ENCODE measurements at places on chromosomes 11 and 22.

- DNase-seq = no peak
Measured at GRCh38 chr11:99973993-99974392, 713.1 kb upstream of the ARHGAP42 start.

DNA sequence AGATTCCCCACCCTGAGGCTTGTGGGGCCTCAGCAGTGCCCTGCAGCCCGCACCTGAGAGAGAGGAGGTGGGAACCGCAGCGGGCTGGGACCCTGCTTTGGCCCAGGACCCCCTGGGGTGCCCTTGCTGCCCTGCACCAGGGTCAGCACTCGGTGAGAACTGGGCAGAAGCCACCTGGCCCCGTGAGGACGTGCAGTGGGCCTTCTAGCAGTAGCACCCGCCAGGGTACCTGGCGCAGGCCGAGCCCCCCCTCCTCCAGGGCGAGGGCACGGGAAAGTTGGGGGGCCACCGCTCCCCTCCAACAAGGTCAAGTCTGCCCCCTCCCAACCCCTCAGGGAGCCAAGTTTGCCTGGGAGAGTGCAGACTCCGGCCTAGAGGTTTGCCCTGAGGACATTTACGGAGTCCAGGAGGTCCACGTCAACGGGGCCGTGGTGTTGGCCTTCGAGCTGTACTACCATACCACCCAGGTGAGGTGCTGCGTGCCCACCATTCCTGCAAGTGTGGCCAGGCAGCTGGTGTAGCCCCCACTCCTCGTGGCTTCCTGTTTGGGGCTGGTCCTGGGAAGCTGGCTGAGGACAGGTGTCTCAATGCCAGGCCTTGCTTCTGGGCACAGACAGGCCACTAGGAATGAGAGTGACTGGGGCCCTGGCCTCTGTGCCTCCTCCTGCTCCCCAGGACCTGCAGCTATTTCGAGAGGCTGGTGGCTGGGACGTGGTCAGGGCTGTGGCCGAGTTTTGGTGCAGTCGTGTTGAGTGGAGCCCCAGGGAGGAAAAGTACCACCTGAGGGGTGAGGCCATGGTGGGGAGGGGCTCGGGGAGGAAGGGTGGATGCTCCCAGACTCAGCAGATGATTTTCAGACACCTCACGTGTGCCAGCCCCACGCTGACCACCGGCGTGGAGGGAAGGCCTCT is 3.5 kb downstream of the PGGHG start:
- DNase-seq = no peak

DNA sequence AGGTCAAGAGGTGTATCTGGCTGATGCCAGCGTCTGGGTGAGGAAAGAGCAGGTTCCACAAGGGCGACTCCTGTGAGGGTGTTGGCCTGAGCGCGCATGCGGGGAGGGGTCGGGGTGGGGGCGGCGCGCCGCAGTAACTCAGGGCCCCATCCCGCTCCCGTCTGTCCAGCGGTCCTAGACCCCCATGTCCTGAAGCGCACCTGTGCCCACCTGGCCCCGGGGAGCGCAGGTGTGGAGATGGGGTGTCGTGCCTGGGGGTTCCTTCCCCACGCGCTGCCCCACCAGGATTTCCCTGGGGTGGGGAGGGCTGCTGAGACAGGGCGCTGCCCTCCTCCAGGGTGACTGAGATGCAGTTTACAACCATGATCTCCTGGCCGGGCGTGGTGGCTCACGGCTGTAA is 20.9 kb downstream of the RNH1 start:
- no peak for DNase-seq

DNA sequence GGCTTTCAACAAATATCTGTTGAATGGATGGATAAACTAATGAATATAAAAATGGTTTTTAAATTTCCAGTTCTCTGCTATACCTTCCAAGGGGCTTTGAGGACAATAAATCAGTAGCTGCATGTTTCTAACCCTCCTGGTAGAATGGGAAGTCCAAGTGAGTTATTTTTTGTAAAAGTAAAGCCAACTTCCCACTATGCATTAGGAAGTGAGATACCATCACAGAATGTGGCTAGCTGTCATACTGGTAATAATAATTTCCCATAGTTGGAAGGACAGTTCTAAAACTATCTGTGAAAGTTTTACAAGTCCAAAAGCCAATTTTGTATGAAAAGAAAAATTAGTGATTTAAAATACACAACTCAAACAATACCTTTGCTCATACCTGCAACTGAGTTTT is 50.0 kb downstream of the TMEM123 start:
- DNase-seq = no peak

- no peak for DNase-seq
Measured at GRCh38 chr11:15878756-15879155, 477.6 kb downstream of the SOX6 start.

GRCh38 chr22:26579331-26579886 is 10.5 kb downstream of the TPST2 start:
- peak; percentile 34 for DNase-seq

- DNase-seq = no peak
Measured at GRCh38 chr11:122375687-122376399, 259.8 kb upstream of the BLID start.

DNA sequence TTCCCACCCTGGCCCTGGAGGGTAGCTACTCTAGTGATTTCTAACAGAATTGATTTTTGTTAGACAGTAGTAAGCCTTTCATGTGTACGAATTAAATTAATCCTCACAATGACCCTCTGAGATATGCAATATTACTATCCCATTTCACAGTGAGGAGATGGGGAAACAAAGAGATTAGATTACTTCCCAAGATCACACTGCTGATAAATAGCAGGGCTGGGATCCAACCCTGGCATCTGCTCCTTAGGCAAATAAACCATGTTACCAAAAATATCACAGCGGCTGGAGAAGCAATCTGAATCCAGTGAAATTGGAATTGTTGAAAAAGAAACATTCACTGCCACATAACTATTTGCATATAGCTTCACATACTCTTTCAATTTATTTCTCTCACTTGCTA is 12.8 kb upstream of the CAVIN3 start:
- peak; percentile 50 for DNase-seq

GRCh38 chr22:34808618-34809017 is 257.3 kb upstream of the ISX start:
- no peak for DNase-seq

DNA sequence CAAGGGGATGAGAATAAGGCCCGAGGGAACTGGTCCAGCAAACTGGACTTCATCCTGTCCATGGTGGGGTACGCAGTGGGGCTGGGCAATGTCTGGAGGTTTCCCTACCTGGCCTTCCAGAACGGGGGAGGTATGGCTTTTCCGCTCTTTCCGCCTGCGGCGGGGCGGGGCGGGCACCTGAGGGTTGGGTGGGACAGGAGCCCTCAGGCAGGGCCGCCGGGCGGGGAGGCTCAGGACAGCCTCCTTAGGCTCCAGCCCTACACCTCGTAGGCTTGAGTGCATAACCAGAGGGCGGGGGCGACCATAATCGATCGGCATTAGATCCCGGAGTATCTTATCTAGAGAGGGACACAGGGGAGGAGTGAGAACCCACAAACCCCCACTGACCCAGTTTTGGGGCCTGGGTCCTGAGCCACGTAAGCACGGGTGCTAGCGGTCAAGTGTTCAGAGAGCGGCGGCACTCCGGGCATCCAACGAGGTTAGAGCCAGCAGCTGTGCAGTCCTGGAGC is 4.9 kb downstream of the SLC6A5 start:
- DNase-seq = no peak

GRCh38 chr11:1126935-1127663 is 30.7 kb upstream of the MUC5AC start:
- DNase-seq = no peak

DNA sequence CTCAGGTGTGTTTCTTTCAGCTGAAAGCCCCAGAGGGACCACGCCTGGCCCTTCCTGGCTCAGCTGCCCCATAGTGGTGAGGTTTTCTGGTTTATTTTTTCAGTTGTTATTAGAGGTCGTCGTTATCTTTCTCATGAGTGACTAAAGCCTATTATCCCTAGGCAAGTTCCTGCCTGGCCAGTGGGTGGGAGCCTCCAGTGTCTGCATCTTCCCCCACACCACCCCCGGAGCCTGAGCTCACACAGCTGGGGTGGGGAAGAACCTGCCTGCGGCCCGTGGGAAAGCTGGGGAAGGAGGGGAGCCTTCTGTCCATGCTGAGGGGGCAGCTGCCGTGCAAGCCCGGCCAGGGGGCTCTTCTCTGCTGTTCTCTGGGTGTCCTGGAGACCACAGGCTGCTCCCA is 24.3 kb upstream of the PPFIA1 start:
- DNase-seq = no peak

DNA sequence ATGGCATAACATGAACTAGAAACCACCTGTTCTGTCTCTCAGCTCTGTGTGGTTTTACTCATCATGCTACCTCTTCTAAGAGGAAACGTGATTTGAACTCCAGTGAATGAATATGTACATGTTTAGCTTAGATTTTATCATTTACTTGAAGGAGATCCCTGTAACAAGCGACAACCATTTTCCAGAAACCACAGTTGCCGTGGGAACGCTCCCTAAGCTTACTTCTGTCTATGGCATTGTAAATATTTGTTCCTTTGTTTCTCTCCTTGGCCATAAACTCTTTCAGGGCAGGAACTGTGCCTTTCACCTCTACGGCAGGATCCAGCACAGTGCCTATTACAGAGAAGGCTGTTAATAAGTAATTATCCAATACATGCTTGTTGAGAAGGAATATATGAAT is 17.1 kb upstream of the TPH1 start:
- no peak for DNase-seq

- no peak for DNase-seq
Measured at GRCh38 chr11:70378506-70379134, 19.7 kb upstream of the CTTN start.

DNA sequence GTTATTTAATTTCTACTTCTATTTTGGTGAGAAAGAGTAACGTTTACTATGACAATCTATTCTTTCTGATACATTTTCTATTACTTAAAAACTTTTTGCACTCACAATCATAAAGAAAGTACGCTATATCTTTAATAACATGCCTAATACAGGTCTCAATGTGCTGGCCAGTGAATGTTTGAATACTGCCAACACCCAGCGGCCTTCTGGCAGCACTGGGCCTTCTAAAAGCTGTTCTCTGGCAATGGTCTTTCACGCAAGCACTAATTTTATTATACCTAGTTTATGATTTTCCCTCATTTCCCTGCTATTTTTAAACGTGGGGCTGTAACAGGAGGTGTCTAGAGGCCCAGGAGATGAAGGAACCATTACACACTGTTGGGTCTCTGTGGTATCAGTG is 349.8 kb upstream of the PITPNB start:
- DNase-seq = no peak

DNA sequence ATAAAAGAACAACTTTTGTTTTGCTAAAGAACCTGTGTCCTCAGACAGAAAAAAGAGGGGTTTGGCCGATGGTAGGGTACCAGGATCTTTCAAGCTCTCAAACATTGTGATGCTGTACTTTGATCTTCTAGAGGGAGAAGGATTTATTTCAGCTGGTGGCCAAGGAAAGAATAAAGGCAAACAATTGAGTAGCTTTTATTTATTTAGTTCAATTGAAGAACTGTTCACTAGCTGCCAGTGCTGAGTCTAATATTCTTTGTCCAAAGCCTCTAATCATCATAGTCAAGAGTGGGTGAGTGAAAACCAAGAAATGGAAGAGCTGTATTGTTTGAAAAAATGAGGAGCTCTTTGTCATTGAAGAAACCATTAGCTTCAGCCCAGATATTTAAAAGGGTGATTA is 138.4 kb downstream of the FAT3 start:
- DNase-seq = no peak

GRCh38 chr11:58641803-58642581 is 19.5 kb downstream of the CNTF start:
- DNase-seq = no peak

GRCh38 chr11:63870351-63871140 is 31.6 kb downstream of the MARK2 start:
- no peak for DNase-seq

GRCh38 chr11:9789910-9790309 is 126.0 kb downstream of the SWAP70 start:
- DNase-seq = no peak

DNA sequence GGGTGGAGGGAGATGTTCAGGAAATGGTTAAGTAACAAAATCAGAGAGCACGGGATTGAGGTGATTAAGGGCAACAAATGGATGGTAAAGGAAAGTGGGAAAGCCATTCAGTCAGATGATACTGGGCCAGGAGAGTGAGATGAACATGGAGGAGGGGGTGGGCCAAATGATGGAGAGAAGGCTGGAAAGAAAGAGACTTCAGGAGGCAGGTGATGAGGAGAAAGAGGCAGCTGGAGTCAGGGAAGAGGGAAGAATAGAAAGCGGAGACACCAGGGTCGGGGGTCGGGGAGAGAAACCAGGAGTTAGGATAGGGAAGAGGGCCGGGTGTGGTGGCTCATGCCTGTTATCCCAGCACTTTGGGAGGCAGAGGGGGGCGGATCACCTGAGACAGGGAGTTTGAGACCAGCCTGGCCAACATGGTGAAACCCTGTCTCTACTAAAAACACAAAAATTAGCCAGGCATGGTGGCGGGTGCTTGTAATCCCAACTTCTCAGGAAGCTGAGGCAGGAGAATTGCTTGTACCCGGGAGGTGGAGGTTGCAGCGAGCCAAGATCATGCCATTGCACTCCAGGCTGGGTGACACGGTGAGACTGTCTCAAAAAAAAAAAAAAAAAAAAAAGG is 4.7 kb upstream of the KDM2A start:
- DNase-seq = no peak

DNA sequence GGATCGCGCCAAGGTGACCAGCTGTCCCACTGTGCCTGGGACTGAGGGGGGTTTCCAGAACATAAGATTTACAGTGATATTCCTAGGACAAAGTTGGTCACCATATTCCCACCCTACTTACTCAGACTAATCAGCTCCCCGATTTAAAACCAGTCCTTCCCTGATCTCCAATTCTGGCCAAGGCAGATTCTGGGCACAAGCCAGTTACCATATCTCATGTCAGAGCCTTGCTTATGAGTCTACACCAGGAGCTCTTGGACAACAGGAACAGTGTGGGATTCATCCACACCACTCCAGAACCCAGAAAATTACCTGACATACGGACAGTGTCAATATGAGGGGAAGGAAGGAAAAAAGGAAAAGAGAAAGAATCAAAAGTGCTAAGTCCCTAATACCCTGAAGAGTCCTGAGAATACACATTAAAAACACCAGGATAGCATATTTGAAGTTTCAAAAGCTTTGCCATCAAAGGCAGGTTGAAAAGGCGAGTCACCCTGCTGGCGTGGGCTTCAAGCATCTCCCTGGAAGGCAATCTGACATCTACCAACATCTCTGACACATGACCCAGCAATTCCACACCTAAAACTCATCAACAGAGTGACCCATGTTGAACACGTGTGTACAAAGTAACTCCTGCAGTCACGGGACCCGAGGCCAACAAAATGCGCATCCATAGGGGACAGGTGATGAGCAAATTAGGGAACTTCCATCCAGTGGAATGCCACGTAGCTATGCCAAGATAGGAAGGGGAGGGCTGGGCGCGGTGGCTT is 8.0 kb upstream of the IL2RB start:
- DNase-seq = no peak

DNA sequence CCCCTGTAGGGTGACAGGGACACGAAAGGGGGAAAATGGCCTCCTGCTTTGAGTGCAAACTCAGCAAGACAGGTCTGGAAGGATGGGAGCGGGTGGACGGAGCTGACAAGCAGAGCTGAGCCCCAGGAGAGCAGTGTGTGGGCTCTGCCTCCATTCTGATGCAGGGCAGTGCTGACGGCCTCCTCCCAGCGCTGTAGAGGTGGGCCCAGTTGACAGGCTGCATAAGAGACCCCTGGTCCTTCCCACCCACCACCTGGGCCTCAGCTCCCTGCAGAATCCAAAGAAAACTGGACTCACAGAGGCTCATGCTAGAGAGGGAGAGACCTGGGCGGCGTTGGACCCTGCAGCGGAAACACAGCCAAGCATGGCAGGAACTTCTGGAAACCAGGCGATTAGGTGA is 1113.4 kb downstream of the BRD1 start:
- no peak for DNase-seq
